Activated CD4-positive, alpha-beta T cell treated with anti-CD3 and anti-CD28 coated beads, Interleukin-2, amount 50 U/mL, for 48 hours (primary cell): ENCODE measurements at places on chromosomes 3 and 15.

DNA sequence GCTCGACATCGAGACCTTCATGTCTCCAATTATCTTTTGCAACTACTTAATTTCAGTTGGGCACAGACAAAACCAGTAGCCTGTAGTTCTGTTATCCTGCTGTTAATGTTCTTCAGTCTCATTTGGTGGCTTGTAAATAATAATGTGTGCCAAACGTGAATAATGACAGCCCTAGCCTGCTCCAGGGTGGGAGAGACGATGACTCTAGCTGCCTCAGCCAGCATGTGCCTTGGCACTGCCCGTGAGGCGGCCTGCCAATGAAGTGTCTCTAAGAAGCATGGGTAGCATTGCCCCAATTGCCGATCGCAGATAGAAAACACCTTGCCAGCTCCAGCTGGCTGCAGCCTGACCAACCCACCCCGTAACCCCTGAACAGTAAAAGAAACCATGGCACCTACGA is 58.8 kb downstream of the ASB7 start:
- no peak for DNase-seq

DNA sequence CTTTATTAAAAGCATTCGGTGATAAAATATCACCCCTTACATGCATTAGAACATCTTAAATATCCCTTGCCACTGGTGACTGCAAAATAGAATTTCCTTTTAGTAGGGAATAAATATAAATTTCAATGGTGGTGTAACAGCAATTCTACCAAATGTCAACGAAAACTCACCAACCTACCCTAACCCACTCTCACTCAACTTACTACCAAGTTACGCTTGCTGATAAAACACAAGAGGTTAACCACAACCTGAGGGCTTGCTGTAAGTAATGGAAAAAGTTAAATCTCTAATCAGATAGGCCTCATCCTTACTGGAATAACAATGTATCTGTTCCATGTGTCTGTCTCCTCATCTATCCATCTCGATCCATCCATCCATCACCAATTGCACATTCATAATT is 274.7 kb downstream of the FOXP1 start:
- DNase-seq = no peak

DNA sequence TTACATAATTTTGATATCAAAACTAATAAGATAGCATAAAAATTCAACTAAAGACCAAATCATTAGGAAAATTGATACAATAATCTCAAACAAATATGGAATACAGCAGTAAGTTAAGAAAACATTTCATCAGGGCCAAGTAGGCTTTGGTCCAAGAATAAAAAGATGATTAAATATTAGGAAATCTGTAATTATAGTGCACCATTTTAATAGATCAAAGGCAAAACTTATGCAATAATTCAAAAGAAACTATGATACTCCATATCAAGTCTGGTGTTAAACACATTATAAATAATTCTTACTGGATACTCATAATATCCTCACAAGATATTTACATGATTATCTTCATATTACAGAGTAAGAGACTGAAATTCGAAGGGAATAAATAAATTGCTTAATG is 51.2 kb downstream of the THRB start:
- DNase-seq = no peak

DNA sequence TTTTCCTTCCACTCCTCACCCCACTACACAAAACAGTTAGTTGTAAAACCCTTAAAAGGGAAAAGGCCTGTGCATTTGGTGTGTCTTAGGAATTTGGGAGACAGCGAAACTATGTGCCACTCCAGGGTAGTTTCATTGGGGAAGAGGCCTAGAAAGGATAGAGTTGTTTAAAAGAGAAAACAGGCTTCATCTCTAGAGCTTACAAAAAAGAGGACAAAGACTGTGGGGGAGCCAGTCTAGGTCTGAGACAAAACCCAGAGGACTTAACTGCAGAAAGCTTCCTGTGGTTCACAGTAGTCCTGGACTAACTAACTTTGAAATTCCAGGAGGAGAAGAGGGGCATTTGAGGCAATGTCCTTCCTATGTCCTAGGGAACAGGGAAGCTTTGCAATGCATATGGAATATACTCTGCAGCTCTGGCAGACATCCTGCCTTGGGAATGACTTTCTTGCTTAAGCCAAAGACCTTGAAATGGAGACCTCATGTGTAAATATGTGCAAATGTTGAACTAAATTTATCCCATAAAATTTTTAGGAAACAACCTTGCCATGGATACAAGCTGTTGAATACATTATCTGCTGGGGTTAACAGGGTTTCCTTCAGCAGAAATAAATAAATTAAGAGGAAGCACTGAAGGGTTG is 159.4 kb downstream of the LSAMP start:
- DNase-seq = no peak

DNA sequence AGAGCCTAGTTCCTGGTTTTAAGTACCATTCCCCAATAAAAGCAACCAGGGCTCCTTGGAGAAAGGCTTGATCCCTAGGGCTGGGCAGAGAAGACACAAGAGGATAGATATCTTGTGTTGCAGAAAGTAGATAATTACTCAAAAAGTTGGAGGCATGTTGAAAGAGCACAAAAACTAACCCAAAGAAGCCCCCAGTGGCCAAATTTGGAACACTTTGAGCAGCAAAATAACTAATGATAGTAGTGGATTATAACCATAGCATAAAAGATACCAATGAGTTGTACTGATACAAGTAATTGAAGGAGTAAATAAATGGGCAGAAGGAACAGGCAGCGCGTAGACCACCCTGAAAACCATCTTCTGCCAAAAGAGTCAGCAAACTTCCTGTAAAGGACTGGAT is 12.0 kb downstream of the EXOSC7 start:
- DNase-seq = no peak

- no peak for DNase-seq
These were observed 14.2 kb upstream of the TMEM158 start for GRCh38 chr3:45240292-45240691.

DNA sequence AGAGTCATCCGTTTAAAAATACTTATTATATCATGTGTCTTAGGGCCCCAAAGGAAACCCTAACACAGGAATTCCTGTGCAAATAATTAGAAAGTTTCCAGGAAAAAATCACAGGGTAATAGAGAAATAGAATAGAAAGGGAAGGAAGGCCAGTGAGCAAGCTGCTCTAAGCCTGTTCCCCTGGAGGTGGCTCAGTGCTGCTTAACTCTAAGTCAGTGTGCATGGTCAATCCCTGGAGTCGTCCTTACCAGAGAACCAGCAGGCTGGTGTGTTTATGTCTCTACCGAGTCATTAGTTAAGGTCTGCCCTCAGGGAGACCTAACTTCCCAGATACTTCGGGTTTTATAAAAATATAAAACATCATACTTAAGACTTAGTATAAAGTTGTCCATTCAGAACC is 21.0 kb upstream of the MCF2L2 start:
- no peak for DNase-seq

DNA sequence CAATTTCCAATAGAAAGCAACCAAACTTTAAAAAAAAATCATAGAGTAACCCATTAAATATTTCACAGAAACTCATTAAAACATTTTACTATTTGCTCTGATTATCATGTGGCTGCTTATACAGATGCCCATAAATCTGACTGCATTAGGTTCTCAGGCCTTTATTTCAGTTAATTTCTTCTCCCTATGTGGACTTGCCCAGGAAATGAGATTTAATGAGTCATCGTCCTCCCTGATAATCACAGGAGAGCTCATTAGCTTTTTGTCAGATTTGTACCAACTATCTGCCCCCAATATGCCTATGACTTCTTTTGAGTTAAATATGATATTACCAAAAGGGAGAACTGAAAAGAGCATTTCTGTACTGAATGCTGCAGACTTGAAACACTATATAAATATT is 168.0 kb downstream of the FOXB1 start:
- no peak for DNase-seq

DNA sequence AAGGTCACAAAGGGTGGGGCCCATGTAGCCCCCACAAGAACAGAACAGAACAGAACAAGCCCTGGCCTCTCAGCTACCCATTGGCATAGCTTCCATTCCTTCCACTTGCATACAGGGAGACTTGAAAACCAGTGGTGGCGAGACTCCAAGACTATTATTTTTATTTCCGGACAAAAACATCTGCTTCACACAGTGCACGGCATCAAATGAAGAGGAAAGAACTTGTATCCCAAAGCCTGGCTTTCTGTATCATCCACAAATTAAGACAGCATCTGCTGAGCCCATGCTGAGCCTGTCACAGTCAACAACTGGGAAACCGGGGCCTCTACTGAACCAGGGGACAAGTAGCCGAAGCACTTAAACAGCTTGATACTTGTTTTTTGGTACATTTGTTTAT is 56.0 kb downstream of the CLEC3B start:
- DNase-seq = no peak

DNA sequence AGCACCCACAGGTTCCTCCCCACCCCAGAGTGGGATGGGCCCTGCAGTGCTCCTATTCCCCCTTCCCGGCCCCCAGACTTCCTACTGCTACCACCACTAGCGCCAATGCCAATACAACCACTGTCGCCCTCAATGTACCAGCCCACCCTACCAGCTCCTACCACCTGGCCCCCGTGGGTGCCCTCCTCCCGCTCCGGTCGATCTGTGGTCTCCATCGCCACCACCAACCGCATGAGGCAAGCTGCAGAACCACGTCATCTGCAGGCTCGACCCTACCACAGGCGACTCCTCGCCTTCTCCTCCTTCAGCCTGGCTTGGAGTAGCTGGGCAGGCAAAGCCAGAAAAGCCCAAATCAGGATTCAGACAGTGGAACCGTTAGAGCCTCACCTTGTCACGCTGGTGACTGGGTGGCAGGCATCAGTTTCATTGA is 179.3 kb downstream of the POTEB3 start:
- DNase-seq = no peak

DNA sequence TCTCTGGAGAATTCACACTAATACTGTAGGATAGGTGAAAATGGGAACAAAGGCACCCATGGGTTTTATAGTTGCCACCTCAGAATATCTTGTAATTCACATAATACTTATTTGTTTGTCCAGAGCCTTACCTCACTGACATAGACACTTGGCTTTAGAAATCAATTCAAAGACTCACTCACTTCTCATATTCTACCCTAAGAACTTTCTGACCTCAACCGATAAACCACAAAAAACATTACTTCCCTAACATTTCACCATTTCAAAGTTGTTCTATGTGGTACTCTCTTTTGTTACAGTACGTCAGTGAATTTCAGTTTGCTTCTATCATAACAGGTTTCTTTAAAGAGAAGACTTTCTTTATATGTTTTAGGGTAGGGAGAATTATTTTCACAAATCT is 359.3 kb downstream of the IGSF11 start:
- DNase-seq = no peak

DNA sequence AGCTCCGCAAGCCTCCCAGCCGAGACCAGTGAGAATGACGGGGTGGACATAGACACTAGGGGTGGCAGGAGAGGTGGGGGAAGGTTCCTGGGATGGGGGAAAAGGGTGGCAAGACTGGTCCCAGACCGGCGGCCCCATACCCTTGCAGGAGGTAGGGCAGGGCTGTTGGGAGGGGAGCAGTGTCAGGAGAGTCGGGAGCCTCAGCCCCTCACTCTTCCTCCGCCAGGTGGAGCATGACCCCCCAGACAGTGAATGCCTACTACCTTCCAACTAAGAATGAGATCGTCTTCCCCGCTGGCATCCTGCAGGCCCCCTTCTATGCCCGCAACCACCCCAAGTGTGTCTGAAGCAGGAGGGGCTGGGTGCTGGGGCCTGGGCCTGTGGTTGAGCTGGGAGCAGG is 8.7 kb upstream of the PSMD2 start:
- no peak for DNase-seq

- no peak for DNase-seq
These were observed 47.8 kb downstream of the KCNMB2 start for GRCh38 chr3:178583963-178584575.

DNA sequence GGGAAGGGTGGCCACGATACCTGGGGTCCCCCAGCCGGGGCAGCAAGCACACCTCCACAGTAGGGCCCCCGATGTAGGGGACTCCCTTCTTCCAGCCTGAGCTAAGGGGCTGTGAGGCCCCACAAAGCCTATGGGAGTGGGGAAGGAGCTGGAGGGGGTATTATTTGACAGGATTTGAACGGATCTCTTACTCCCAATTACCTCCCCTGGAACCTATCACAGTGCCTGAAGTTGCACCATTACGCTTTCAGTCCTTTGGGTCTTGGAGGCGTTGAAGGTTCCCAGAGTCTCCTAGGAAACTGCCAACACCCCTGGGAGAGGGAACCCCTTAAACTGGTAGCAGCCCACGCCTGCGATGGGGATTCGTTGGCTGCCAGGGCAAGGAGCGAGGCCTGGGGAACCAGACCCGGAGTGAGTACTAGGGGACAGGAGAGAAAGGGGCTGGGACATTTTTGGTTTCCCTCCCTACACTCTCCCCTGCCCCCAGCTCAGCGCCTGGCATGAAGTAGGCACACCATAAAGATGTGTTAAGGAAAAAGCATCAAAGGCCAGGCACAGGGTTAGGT is 409 bp upstream of the LHFPL4 start:
- no peak for DNase-seq

GRCh38 chr3:53833700-53834099 is 12.5 kb downstream of the CHDH start:
- DNase-seq = no peak

GRCh38 chr3:100603469-100603868 is 5.9 kb upstream of the ADGRG7 start:
- no peak for DNase-seq

- DNase-seq = peak; percentile 53
These were observed 15.7 kb upstream of the AEN start for GRCh38 chr15:88605189-88606069.

- no peak for DNase-seq
These were observed 190.1 kb downstream of the FAM43A start for GRCh38 chr3:194875581-194876402.

DNA sequence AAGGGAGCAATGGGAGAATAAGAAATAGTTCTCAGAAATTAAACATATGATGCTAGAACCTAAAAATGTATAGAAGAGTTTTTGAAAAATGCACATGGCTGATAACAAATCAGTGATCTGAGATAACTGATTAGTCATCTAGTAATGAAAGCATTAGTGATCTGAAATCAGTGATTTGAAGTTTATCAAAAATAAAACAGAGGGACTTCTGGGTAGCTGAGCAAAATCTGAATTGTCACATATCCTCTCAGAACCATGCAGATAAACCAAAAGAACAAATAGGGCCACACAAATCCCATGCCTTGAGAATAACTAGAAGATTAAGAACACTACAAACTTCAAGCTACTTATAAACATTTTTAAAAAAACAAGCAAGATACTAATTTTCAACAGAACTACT is 71.5 kb downstream of the MCF2L2 start:
- no peak for DNase-seq

DNA sequence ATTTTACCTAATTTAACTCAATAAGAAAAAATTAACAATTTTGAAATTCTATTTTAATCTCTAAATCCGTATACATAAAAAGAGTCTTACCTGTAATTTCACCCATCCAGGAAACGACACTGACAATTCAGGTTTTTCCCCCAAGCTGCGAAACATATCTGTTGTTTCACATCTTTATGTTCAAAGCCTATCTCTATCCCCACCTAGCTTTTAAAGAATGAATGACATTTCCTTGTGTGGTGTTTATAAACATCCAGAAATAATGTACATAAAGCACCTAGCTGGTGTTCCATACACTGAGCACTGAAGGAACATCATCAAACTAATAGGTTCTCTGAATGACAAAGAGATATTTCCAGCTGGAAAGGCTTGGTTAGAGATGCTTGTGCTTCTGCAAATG is 867.8 kb downstream of the SQOR start:
- no peak for DNase-seq
